Activated CD4-positive, alpha-beta T cell treated with anti-CD3 and anti-CD28 coated beads for 36 hours (primary cell): ENCODE measurements at places on chromosomes 4 and X.

DNA sequence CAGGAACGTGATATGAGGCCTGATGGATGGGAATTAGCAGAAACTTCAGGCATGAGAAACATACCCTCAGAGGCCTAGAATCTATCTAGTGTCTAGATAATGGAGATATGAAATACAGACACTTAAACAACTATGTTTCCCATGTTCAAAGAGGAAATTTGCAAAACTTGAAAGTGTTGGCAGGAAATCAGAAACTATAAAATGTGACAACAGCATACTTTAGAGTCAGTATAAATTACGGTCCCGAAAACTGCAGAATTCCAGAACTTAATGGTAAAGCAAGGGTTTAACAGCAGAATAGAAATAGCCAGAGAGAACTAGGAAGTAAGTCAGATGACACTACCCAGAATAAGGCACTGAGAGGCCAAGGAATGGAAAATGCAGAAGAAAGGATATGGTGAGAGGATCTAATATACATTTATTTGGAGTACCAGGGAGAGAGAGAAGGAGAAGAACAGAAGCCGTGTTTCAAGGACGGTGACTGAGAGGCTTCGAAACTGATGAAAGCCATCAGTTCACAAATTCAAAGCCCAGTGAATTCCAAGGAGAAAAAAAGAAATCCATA, 7.4 kb downstream of the HTT-AS start:
- DNase-seq, result no peak

DNA sequence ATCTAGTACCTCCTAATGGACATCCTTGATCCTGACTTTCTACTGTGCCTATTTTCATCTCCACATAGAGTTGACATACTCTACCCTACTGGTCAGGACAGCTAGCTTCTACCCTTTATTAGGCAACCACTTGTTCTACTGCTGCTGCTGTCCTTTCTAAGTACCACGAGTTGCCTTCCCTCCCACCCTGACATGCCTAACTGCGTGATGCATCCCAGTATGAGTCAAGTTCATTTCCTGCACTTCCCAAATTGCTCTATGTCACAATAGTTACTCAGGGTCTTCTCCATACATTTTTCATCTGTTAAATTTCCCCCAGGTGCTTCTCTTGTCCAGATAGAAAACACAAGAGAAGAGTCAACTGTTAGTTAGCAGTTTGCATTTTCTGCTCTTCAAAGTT, 133.4 kb downstream of the TBC1D19 start:
- no peak for DNase-seq

DNA sequence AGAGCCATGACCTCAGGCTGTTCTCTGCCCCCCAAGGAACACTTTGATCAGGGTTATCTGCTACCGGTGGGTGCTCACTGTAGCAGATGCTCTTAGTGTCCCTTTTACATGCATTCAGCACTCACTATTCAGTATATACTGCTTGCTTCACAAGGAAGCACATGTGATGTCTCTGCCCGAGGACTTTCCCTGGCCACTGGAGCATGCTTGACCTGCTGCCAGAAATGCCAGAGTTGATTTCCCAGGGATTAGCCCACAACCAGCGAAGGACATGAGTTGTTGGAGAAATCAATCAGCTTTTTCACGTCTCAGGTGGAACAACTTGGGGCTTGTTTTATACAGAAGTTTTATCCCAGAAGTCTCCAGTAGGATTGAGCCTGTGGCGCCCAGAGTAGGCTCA, 51.2 kb upstream of the RPS6KA3 start:
- no peak for DNase-seq

DNA sequence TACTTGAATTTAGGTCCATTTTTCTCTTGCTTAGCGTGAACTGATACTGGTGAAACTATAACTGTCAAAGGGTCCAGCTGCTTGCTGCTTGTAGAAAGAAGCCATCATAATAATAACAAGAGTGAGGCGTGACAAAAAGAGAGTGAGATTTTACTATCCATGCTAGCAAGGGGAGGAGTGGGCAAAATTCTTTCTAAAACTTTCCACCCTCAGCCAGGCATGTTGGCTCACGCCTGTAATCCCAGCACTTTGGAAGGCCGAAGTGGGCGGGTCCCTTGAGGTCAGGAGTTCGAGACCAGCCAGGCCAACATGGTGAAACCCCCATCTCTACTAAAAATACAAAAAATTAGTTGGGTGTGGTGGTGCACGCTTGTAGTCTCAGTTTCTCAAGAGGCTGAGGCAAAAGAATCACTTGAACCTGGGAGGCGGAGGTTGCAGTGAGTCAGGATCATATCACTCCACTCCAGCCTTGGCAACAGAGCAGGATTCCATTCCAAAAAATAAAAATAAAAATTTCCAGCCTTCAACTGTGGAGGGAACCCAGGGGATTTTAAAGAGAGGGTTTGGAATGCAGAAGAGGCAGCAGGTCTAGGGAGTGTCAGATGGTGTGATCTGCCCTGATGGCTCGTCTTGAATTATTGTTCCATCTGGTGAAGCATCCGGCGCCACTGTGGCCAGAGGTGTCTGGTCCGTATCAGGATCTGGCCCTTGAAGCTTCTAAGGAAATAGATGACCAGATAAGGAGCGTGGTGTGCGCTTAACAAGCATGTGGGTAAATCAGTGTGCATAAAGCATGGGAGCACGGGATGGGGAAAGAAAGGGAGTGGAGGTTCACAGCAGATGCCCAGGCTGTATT, 51.8 kb downstream of the LRP2BP start:
- peak; percentile 20 for DNase-seq

DNA sequence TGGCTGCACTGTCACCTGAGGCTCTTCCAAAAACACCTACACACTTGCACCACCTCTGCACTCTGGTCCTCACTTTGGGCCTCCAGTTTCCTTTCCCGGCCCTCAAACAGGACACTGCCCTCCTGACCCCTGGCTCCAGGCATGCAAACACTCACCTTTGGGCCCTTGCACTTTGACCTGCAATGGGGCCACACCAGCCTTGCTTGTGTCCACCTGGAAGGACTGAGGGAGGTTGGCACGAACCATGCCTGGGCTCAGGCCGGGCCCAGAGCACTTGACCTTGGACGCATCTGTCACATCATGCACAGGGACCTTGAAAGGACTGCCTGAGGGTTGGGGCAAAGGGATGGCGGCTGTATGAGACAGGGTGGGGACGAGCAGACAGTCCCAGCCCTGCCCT, 15.6 kb downstream of the FLNA start:
- DNase-seq, result no peak

DNA sequence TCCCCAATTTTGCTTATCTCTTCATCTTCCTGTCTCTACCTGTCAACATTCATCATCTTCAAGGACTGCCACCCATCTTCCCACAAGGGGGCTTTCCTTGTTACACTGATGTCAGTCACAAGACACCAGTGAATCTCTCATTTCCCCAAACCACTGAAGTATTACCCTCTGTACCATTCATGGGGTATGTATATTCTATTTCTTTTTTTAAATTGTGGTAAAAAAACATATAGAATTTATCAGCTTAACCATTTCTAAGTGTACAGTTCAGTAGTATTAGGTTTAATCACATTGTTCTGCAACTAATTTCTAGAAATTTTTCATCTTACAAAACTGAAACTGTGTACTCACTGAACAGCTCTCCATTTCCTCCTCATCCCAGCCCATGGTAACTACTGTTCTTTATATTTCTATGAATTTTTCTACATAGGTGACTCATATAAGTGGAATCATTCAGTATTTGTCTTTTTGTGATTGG, 98.6 kb downstream of the LARP7 start:
- peak; percentile 23 for DNase-seq

- no peak for DNase-seq
Measured at GRCh38 chr4:81789741-81790399, 318.2 kb upstream of the RASGEF1B start.

DNA sequence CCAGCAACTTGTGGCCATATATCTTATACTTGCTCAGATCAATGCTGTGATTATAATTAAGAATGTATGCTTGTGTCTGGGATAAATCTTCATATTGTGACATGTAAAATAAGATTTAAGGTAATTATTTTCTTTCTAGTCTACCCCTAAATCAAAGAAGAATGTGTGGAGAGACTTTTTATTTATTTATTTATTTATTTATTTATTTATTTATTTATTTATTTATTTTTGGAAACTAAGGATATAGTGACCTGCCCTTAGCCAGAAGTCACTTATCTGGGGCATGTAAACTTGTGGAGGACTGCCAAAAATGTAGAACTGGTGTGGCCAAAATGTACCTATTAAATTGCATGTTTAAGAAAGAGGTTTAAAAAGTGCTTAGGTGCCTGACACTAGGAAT, 144.3 kb downstream of the BEND2 start:
- DNase-seq, result no peak

- no peak for DNase-seq
Measured at GRCh38 chrX:103999234-103999633, 14.3 kb downstream of the H2BW1 start.

DNA sequence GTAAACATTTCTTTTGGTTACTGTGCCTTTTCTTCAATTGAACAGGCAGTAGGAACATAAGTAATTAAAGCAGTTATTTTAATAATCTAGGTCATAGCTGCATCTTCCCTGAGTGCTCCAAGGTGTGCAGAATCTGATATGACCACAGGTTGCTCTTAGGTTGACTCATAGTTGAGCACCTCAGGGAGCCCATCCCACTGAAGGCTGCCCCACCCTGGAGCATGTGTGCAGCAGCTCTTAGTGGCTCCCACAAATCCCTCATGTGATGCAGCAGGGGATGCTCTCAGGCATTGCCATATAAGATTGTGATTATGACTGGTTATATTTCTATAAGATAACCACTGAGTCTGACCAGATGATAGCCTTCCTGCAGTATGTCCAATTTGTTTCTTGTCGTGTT, 72.3 kb downstream of the ZNF518B start:
- no peak for DNase-seq

- no peak for DNase-seq
Measured at GRCh38 chr4:125187226-125188176, 127.3 kb upstream of the FAT4 start.

GRCh38 chr4:188439641-188440311, 300.5 kb downstream of the TRIML1 start:
- DNase-seq, result no peak

DNA sequence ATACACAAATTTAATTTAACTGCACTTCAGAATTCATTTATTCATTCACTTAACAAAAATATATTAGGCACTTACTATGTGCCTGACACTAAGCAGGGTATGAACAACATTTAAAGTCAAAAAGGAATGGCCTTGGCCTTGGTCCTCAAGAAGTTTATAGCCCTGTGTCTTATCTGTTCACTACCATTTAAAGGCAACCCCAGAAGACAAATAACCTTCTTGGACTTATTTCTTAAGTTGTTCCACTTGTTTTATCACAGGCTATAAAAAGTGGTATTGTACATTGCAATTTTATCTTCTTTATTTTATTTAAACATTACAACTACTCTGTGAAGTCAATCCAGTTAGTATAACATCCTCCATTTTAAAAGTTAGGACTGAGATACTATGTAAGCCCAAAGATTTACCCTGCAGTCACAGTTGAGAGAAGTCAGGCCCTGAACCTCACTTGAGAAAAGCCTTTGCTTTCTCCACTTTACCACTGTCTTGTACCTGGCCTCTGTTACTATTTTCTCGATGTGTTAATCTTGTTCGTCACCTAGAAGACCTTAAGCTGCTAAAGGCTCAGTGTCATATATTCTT, 305.6 kb upstream of the DIPK2B start:
- DNase-seq, result no peak

DNA sequence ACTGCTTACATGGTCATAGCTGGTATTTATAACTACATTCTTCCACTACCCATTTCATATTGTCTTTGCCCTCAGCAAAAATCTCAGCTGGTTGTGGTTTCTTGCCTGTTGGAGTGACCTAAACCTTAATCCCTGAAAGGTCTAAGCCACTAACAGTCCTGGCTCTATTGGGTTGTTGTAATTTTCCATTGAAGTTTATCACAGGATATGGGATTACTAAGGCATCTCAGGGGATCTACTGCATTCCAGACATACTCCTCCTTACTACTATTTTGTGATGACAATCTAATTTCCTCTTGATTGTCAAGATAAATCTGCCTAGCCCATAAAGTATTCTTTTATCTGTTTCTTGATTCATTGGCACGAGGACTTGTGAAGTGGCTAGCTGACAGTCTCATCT, 6.2 kb upstream of the OSTC start:
- no peak for DNase-seq
